ENCODE measurements at places on chromosomes 7 and 10.

- no peak for DNase-seq
Measured at GRCh38 chr7:5406957-5407945, 16.4 kb downstream of the TNRC18 start.

DNA sequence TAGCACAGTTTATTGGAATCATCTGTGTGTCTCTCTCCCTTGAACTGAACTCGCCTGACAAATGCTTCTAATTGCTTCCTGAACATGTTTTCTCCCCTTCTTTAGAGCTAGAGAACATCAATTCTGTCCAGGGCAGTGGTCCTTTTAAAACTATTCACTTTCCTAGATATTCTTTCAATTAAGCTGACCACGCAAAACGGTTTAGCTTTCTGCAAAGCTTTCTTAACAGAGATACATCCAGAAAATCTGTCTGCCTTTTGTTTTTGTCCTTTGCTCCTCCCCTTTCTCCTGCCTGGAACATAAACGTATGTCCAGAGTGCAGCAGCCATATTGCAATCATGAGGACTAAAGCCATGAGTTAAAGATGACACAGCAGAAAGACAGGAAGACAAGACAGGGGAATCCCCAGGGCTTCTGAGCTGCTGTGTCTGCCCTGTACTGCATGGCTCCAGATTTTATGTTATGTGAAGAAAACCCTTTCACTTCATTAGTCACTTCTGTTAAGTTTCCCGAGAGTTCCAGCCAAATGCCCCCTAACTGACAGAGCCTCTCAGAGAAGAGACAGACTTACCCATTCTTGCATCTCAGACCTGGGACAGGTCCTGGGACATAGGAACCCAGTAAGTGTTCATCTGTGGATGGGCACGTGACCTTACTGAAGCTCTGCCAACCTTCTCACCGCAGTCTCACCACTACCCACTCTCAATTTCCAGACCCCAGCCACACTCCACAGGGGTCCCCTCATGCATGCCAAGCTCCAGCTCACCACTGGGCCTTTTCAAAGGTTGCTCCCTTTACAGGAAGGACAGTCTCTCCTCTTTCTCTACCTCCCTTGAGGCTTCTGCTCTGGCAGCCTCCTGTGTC, 35.0 kb upstream of the CPXM2 start:
- no peak for DNase-seq

- no peak for DNase-seq
Measured at GRCh38 chr10:101216207-101217043, 12.8 kb downstream of the LBX1 start.

DNA sequence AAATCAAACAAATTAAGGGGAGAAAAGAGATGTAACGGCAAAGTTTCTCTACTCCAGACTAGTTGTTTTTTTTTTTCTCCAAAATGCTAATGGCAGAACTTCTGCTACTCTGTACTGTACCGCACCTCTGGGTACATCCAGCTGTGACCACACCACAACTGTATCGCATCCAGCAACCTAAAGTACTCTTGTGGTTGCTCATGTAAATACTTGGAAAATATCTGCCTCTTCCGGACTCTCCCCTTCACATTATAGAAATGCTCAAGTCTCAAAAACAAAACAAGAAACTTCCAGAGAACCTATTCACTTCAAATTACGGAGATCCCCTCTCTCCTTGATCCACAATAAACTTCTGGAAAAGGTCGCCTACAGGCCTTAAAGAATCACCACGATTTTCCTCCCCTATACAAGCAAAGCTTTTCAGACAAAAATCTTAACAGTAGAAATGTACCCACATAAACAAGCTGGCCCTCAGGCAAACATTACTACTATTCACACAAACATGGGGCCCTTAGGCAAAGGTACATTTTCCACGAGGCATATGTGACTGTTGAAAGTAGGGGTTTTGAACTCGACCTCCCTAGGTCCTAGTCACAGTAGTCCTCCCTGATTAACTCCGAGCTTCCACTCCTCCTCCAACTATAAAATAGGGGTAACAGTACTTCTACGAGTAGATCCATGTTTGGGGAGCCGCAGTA, 222.9 kb upstream of the MKLN1 start:
- no peak for DNase-seq

GRCh38 chr7:47405921-47406800, 175.8 kb downstream of the TNS3 start:
- no peak for DNase-seq

GRCh38 chr7:150408393-150409299, 29.5 kb downstream of the ZNF775 start:
- no peak for DNase-seq

- no peak for DNase-seq
Measured at GRCh38 chr10:132607961-132608495, 70.4 kb downstream of the INPP5A start.

- DNase-seq = no peak
Measured at GRCh38 chr7:133542209-133542780, 289.4 kb downstream of the EXOC4 start.

DNA sequence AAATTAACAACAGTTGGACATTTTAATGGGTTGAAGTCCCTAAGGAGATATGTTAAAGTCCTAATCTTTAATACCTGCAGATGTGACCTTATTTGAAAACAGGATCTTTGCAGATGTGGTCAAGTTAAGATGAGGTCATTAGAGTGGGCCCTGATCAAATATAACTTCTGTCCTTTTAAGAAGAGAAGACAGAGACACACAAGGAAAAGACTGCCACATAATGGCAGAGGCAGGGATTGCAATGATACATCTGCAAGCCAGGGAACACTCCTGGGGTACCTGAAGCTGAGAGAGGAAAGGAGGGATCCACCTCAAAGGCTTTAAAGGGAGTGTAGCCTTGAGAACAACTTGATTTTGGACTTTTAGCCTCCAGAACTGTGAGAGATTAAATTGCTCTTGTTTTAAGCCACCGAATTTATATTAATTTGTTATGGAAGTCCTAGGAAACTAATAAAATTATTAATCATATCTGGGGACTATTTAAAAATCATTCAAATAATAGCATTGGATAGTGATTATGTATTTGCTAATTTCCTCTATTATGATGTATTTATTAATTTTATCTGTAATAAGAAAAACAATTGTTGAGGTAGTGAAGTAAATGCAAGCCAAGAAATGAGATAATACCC, 700.0 kb upstream of the PCDH15 start:
- DNase-seq = no peak

DNA sequence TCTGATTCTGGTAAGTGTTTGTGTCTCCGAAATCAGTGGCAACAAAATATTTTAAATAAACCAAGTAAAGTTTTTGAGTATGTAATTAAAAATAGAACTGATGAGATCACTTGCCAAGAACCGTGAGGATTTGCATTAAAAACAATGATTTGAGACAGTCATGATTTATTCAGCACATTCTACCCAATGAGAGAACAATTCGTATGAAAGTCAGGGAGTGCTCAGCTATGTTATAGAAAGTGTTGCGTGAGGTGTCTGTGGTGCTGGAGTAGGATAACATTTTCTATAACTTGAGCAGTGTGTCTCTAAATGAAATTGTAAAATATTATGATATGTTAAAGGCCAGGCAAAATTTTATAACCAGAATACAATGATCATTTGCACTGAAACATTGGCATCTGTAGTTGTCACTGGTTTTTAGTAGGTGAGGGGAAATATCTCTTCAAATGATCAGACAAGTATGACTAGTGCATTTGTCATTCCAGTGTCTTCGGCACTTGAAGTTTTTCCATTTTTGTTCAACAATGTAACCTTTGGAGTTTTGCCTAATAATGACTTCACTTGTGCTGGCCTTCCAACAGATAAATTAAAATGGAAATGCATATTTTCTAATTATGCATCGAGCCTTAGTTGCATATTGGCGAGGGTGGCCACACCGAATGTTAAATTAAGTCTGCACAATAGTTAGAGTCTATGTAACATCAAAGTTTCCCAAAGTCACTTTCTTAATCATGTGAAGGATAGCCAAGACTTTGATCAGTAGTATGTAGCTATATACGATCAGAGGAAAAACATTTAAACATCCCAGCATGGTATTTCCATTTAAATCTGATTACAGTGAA, 335.9 kb downstream of the GFRA1 start:
- no peak for DNase-seq

GRCh38 chr10:69295027-69295636, 16.8 kb downstream of the HK1 start:
- no peak for DNase-seq

All from stimulated activated naive CD4-positive, alpha-beta T cell treated with Interleukin-2 at 50 U/mL for 16 hours (primary cell).